ENCODE measurements at places on chromosomes 1 and 21.

GRCh38 chr1:174785510-174785909 is 214.2 kb upstream of the CACYBP start:
- DNase-seq = no peak

GRCh38 chr1:20430355-20431175 is 55.4 kb downstream of the CAMK2N1 start:
- DNase-seq = no peak

- no peak for DNase-seq
Observed at GRCh38 chr1:115477071-115477470, 139.0 kb upstream of the NGF start.

GRCh38 chr1:21020151-21020550 is 156.5 kb downstream of the EIF4G3 start:
- DNase-seq = no peak

DNA sequence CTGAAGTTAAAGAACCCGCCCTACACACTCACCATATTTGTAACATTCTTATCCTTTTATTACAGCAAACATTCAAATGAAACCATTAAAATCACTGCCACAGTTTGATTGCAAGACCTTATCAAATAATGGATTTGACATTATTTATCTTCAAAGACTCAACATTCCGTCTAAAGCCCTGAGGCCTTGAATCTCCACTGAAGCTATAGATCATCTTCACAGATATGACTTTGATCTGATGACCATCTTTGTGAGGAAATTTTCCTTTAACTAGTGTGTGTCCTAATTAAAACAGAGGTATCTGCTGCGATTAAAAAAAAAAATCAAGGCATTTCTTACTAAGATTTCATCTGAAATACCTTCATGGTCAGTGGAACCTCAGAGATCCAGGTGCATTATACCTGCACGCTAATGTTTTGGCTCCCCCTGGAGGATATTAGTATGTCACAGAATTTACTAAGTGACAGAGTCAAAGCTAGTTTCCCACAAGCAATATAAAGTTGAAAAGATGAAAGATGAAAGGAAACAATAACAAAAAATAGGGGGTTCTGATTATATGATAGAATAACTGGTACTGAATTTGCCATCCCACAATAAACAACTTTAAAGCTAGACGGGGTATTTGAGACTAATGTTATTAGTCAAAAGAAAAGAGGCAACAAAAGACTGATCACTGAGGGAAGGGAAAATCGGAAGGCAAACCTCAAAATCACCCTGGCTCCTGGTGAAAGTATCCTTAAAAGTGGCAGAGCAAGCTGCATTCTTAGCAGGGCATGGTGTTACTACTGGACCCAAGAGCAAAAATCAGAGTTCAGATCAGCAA is 923.4 kb downstream of the NCAM2 start:
- peak; percentile 29 for DNase-seq

DNA sequence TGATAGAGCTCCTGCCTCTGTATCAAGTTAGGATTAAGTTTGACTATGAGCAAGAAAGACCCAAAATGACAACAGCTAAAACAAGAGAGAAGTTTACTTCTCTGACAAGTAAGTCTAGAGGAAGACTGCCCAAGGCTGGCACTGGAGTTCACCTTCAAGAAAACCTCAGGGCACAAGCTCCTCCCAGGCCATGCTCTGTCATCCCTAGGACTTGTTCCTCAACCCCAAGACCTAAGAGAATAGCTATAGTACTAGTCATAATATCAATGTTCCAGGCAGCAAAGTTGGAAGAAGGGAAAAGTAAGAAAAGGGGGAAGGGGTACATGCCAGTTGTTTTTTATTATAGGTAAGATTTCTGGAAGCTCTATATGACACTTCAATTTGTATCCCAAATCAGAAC is 26.4 kb upstream of the DARS2 start:
- no peak for DNase-seq

- DNase-seq = no peak
Observed at GRCh38 chr1:24483441-24483840, 19.2 kb upstream of the RCAN3 start.

GRCh38 chr1:64121766-64122385 is 81.5 kb upstream of the UBE2U start:
- no peak for DNase-seq

DNA sequence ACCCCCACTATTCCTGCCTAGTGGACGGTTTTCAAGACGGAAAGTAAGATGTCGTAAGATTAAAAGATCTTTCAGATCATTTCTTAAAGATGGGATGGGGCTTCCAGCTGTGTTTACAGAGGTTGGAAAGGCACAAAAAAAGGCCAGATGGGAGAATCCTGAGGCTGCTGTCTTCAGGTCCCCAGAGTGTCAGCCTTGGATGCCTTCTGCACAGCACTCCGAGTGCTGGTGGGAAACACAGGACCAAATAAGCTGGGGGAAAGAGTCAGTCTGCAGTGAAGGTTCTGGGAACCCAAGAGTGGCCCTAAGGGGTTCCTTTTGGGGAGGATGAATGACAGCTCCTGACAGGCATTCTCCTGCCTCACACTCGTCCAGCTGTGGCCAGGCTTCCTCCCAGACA is 96.5 kb downstream of the COLGALT2 start:
- no peak for DNase-seq

GRCh38 chr1:91080650-91081049 is 58.8 kb upstream of the ZNF644 start:
- DNase-seq = no peak
